ENCODE measurements at places on chromosomes 16 and 17.
A peak's percentile ranks its signal among the peaks of the same experiment; 100 is the strongest.

GRCh38 chr16:85902366-85903155 lies 3.6 kb downstream of the IRF8 start:
- DNase-seq: no peak

DNA sequence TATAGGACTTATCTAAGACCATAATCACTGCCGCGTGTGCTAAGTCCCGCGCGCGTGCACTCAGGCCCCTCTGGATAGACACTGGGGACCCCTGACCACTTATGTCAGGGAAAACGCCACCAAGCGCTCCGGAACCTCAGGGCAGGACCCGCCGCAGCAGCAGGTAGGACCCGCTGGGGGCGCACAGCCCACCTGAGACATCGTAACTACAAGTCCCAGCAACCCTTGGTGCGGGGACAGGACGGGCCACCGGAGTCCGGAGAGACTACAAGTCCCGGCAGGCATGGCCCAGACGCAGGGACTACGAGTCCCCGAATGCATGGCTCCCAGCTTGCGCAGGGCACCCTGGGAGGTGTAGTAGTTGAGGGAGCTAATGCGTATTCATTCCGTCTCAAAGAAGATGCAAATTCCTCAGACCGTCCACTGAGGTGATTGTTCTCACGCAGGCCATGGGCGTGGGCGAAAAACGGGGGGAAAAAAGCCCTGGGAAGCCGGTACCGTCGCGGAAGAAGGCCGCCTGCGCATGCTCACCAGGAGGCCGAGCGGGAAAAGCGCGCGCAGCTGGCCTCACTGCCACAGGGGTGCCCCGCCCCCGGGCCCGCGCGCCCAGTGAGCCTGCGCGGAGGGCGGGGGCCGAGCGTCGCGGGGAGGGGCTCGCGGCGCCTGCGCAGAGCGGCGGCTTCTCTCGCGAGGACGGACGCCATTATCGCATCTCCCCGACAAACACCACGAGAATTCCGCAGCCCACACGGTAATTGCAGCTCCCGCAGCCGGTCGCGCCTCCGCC lies at the start of gene BANP:
Gene BANP (plus strand): TSS at position 670 of the 787 bp plus-strand sequence. CDS start 23,682 bp downstream, outside the sequence.
- DNase-seq: peak; percentile 99

DNA sequence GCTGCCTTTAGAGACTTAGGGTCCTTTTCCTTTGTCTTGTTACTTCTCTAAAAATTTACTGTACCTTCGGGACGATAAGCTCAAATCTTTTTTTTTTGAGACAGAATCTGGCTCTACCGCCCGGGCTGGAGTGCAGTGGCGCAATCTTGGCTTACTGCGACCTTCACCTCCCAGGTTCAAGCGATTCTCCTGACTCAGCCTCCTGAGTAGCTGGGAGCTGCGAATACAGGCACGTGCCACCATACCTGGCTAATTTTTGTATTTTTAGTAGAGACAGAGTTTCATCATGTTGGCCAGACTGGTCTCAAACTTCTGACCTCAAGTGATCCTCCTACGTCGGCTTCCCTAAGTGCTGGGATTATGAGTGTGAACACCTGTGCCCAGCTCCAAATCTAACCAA lies 7.4 kb downstream of the RAD51C start:
- no peak for DNase-seq

- no peak for DNase-seq
These were observed 12.9 kb downstream of the NUBP1 start for GRCh38 chr16:10756574-10756973.

- DNase-seq: no peak
These were observed 60.7 kb downstream of the PCTP start for GRCh38 chr17:55811536-55811935.
